Foreskin keratinocyte (primary cell): ENCODE measurements at places on chromosomes 3 and 15. TPM values are rescaled to one million over a fixed set of nuclear protein-coding genes. Genes with fewer than 3 reads are reported as not detected.

DNA sequence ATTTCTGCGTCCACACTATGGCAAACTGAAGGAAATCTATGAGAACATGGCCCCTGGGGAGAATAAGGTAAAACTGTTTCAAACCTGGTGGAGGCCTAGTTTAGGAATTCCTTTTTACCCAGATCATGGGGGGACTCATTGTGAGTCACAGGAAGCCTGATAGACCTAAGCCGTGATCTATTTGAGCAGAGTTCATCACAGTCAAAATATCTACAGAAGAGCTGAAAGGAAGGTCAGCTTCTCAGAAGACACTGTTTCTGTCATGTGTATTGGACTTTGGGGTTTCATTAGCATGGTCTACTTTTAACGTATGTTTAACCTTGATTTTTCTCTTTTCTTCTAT lies 1.3 kb downstream of the PSMD2 start:
- peak; percentile 85 for DNase-seq

SRPRB gene
- 41.3 and 53.4 TPM in 2 replicates for total RNA-seq

DNA sequence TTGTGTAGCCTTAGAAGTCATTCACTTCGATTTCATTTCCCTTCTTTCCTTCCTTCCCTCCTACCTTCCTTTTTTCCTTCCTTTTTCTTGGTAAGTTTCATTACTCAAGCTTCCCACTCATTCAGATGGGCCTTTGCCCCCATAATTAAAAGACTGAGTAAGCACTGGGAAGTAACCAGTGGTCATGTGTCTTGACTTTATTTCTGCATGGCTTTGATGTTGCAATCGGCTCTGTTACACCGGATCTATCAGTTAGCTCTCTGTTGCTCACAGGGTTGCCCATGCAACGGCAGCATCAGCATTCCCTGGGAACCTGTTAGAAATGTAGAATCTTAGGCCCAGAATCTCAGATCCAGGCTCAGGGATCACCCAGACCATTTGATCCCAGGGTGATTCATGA lies 25.6 kb upstream of the LARS2 start:
- DNase-seq, result no peak

REC114 gene
- not detected in 2 replicates for total RNA-seq

DNA sequence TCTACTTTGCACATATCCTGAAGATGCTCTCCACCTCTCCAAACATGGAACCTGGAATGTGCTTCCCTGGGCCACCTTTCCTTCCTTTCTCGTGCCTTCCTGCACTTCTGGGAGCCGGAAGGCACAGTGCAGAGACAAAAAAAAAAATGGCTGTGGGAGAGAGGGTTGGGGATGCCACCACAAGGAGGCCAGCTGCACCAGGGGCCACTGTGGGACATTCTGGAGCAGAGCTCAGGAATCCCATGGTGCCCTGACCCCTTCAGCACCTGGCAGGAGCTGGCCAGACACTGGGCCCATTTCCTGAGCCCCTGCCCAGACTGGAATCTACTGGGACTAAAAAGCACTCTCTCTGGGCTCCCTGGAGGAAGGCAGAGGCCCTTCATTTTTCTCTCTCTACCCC lies 7.9 kb upstream of the BCL2L10 start:
- no peak for DNase-seq

- no peak for DNase-seq
Measured at GRCh38 chr3:42680806-42681205, 4.5 kb upstream of the KLHL40 start.

DNA sequence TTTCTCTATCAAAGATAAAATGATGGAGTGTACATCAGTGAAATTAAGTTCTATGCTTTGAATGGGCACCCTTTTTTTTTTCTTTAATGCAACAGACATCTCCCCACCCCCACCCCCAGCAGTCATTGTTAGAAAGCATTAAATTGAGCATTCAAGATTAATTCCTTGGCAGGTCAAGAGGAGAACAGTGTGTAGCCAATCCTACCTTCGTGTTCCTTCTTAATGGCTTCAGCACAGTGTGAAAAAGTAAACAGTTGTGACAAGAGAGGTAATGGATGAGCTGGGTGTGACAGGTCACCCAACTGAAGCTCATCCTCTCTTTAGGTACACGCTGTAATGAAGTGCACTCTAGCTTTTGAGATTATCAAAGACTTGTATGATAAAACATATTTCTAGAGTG lies 198.5 kb upstream of the RARB start:
- DNase-seq, result no peak

DUOX1 gene
- total RNA-seq, result 16.3 and 17.8 TPM in 2 replicates

CSTA gene
- total RNA-seq, result 336 and 383 TPM in 2 replicates

DNA sequence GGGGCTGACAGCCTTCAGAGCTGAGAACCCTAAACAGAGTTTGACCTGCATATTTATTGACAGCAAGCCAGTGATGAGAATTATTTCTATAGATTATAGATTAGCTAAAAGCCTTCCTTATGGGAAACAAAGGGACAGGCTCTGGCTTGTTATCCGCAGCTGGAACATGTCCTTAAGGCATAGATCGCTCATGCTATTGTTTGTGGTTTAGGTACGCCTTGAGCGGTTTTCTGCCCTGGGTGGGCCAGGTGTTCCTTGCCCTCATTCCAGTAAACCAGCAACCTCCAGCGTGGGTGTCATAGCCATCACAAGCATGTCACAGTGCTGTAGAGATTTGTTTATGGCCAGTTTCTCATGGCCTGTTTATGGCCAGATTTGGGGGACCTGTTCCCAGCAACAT lies 10.2 kb upstream of the FAH start:
- DNase-seq, result peak; percentile 67

- no peak for DNase-seq
Measured at GRCh38 chr3:128482666-128483656, 10.0 kb downstream of the GATA2 start.

DNA sequence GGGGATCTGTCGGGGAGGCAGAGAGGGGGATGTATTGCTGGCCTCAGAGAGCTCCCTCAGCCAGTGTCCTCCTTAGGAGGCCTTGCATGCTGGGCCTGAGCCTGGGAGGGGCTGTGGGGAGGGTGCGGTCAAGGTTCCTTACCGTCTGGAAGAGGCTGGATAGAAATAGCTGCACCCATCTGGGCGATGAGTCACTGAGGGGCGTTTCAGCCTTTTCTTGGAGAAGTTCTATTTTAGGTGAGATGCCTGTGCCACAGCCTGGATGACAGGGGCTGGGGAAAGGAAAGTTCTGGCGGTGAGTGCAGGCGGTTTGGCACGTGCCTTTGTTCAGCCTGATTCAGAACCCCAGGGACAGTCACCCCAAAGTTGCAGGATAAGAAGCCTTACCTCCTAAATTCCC lies 35.7 kb upstream of the APEH start:
- peak; percentile 88 for DNase-seq

BFSP2 gene
- total RNA-seq, result not detected in 2 replicates

DNA sequence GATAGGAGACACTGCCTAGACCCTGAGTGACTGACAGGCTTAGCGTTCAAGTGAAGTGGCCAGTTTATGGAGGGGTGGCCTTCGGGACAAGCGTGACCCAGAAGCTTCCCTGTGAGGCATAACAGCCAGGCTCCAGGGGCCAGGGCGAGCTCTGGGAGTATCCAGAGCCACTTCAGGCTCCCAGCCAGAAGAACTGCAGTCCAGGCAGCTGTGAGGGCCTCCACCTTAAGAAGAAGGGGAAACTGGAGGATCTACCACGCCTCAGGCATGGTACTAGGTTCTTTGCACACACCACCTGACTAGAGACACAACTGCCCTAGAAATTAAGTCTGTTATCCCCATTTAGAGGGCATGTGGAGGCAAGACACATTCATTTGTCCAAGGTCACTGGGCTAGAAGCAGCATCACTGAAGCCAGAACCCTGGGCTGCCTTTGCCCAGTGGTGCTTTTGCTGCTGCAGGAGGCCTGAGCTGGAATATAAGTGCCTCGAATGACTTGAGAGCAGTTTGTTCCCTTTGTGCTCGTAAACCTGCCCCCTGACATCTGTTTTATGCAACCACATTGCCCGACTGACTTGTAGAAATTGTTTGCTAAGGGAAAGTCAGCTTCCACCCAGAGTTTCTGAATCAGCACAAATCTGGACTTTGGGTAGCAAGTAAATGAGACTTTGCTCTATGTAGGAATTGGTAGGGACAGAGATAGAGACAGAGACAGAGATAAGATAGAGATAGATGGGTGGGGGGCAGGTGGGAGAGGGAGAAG lies 23.3 kb downstream of the RASGRF1 start:
- no peak for DNase-seq

- no peak for DNase-seq
Measured at GRCh38 chr15:57118013-57118799, 199.8 kb downstream of the TCF12 start.

MYLK gene
- total RNA-seq, result 3.5 and 4.6 TPM in 2 replicates
